Regular cardiac myocyte (primary cell): ENCODE measurements at places on chromosomes 2 and 18. TPM values are rescaled to one million over a fixed set of nuclear protein-coding genes. Genes with fewer than 3 reads are reported as not detected.

Gene TDRD15
- not detected in 2 replicates for total RNA-seq

Gene FBLN7
- total RNA-seq = 0.96 and 7.6 TPM in 2 replicates

Gene MYL12B
- 423 and 523 TPM in 2 replicates for total RNA-seq

Gene PDE11A
- total RNA-seq = under 0.01 and 0.28 TPM in 2 replicates

Gene DPYSL5
- under 0.01 TPM in 1 of 2 replicates, not detected in the other for total RNA-seq

Gene ADRA2B
- 2.0 TPM in 1 of 2 replicates, not detected in the other for total RNA-seq

Gene CIDEA
- 0.58 TPM in 1 of 2 replicates, not detected in the other for total RNA-seq

Gene GIGYF2
- 53.3 and 58.3 TPM in 2 replicates for total RNA-seq

Gene SERPINB4
- not detected in 2 replicates for total RNA-seq

Gene RPS27A
- 761 and 849 TPM in 2 replicates for total RNA-seq

Gene SERPINB2
- total RNA-seq = 0.38 and 2.0 TPM in 2 replicates

Gene PTPRN
- 2.1 and 12.7 TPM in 2 replicates for total RNA-seq

Gene TMEM214
- 16.3 and 23.1 TPM in 2 replicates for total RNA-seq

Gene DSC3
- under 0.01 and 0.19 TPM in 2 replicates for total RNA-seq

Gene UNC50
- 60.4 and 64.5 TPM in 2 replicates for total RNA-seq

Gene ERBB4
- total RNA-seq = 0.28 and 0.77 TPM in 2 replicates

Gene GALNT3
- total RNA-seq = 0.56 and 1.2 TPM in 2 replicates

Gene TUBA3E
- total RNA-seq = not detected in 2 replicates
